ENCODE measurements at places on chromosomes 12 and 14.

DNA sequence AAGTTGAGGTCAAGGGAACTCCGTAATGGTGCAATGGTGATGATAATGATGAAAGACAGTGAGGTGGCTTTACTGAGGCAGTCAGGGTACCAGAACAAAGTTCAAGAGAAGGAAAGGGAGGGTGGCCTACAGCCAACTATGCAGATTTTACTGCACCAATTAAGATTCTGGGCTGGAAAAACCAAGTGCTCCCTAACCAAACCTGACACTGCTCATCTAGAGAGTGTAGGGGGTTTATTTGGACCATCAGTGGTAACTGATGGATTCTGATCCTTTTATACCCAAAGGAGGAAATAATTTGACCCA is 387 bp downstream of the LRRC9 start:
- no peak for DNase-seq

- DNase-seq, result no peak
Measured at GRCh38 chr12:45065125-45065626, 14.3 kb upstream of the DBX2 start.

GRCh38 chr14:68779761-68780323 is 13.0 kb downstream of the ZFP36L1 start:
- DNase-seq, result peak; percentile 90

- DNase-seq, result no peak
Measured at GRCh38 chr12:101685092-101685491, 12.3 kb upstream of the CHPT1 start.

- DNase-seq, result no peak
Measured at GRCh38 chr12:106113042-106113441, 25.7 kb downstream of the NUAK1 start.

- no peak for DNase-seq
Measured at GRCh38 chr12:47369085-47369484, 289.3 kb upstream of the AMIGO2 start.

DNA sequence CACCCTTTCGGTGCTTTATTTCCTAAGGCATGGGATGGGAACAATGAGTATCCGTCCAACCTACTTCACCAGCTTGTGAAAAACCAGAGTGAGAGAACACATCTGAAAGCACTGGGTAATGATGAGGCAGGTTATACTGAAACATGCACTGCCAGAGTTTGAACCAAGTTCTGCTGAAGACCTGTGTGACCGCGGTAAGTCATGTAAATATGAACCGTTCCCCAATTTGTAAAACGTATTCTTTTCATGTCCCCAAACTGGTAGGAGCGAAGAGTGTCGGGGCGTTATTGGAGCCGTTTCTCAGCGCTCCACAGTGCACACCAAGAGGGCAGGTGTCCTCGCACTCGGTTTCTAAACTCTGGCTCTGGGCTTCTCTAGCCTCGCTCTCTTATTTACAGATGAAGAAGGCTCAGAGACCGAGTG is 788 bp upstream of the NGDN start:
- DNase-seq, result no peak

DNA sequence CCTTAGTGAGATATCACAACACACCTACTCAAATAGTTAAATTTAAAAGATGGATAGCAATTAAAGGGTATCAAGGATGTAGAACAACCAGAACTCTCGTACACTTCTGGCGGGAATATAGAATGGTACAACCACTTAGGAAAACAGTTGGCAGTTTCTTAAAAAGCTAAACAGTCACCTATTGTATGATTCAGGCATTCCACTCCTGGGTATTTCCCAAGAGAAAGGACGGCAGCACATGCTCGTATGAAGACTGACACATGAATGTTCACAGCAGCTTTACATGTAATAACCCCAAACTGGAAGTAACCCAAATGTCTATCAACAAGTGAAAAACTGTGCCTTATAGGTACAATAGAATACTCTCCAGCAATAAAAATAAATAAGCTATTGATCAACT is 465.2 kb downstream of the VRK1 start:
- DNase-seq, result no peak

DNA sequence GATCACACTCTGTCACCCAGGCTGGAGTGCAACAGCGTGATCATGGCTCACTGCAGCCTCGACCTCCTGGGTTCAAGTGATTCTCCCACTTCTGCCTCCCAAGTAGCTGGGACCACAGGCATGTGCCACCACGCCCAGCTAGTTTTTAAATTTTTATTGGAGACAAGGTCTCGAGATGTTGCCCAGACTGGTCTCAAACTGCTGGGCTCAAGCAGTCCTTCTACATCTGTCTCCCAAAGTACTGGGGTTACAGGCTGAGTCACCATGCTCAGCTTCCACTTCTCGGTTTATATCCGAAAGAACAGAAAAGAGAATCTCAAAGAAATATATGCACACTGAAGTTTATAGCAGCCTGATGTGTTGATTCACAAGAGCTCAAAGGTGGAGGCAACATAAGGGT is 107.5 kb downstream of the SCARB1 start:
- no peak for DNase-seq

DNA sequence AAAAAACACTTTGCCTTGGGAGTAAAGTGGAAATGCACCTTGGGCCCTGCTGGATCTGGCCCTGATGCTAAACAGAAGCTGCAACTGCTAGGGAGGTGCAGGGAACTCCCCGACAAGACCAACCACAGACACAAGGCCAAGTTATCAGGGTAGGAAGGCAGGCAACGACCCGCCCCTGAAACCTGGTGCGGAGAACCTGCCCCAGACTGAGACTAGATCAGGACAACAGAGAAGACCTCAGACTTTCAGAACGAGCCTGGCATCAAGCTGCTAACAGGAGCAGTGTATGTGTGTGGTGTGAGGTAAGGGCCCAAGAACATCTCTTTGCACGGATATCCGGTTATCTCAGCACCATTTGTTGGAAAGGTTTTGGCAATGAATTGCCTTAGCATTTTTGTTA is 233.7 kb upstream of the RTL1 start:
- peak; percentile 54 for DNase-seq

DNA sequence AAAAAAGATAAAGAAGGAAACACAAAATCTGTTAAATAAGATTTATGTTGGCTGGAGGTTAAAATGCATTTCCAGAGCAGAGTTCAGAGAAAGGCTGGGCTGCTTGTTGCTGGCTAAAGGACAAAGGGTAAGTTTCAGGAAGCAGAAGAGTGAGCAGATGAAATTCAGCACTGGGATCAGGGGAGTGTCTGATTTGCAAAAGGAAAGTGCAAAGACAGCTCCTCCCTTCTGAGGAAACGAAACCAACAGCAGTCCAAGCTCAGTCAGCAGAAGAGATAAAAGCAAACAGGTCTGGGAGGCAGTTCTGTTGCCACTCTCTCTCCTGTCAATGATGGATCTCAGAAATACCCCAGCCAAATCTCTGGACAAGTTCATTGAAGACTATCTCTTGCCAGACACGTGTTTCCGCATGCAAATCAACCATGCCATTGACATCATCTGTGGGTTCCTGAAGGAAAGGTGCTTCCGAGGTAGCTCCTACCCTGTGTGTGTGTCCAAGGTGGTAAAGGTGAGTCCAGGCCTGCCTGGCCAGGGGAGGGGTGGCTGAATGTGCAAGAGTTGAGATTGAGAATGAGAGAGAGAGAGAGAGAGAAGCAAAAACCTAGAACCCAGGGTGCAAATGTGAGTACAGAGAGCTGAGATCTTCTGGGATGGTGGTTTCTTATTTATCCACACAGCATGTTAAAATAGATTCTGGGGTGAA is at the start of gene OAS1:
Gene OAS1 (plus strand): TSS at position 251 of the 703 bp plus-strand sequence. CDS start 78 bp downstream, at position 329.
- peak; percentile 86 for DNase-seq

GRCh38 chr14:91277546-91278382 is 33.3 kb upstream of the GPR68 start:
- DNase-seq, result no peak

DNA sequence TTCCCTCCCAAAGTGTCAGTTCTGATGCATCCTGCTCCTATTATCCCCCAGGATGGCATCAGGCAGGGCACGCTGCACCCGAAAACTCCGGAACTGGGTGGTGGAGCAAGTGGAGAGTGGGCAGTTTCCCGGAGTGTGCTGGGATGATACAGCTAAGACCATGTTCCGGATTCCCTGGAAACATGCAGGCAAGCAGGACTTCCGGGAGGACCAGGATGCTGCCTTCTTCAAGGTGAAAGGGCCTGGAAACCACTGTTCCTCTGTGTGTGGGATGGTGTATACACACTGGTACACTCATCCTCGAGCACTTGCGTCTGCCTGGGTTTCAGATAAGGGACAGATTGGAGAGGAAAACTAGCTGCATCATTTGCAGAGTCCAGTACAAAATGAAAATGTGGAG is 1.0 kb downstream of the IRF9 start:
- no peak for DNase-seq

GRCh38 chr14:56892959-56893358 is 82.7 kb upstream of the OTX2 start:
- no peak for DNase-seq

All from vagina (tissue), 2 donors.